ENCODE measurements at places on chromosomes 13 and 19.

DNA sequence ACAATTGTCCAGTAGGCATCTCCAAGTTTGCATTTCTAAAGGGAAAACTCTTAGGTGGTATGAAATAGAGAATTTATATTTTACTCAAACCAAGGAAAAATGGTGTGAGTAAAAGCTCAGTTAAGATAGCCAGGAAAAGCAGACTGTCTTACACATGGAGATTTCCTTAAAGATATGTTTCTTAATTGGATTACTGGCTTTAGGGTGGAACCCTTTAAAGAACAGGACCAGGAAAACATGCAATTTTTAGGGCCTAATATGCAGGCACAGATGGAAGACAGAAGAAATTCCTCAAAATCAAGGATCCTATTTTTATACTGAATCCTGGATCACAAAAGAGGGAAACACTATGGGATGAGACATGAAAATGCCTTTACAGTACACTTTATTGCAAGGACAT is 100.3 kb upstream of the PCDH17 start:
- DNase-seq, result no peak

DNA sequence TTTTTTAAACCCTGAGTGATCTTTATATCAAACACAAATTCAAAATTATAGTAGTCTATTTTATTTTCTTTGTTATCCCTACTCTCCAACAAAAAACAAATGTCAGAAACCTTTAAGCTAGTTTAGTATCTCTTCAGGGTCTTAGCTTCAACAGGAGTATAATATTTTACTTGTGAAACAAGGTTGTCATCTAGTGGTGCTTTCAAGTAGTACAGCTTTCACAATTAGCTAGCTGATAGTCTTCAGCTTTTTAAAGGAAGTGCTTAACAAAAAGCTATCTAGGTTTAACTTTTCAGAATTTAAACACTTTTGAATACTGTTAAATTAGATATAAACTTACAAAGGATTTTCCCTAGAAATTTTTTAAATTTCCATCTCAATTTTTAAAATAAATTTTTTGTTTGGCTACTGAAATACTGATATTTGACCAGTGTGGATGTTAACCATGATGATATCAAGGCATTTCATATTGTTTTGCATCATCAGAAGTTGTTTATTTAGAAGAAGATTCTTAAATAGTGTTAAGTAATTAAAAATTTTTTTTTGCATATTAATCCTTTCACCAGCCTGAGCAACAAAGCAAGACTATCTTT is 34.2 kb downstream of the TDRD3 start:
- DNase-seq, result no peak

DNA sequence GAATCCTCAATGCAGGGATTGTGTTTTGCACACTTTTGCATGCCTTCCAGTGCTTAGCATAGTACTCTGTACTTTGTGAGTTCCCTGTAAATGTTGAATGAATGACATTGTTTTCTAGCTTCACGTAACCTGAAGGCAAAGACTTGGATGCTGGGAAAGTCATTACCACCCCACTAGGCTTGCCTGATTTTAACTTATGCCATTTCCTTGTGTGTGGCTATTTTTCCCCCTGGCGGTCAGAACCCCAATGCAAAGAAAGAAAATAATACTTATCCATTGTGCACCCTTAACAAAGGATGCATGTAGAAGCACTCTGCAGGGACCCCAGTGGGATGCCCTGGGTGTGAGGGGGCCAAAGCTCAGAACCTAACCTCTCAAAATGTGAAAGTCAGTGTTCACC is 1.2 kb upstream of the ENOX1 start:
- DNase-seq, result no peak

GRCh38 chr19:8697671-8698432 is 743 bp downstream of the ACTL9 start:
- DNase-seq, result no peak

DNA sequence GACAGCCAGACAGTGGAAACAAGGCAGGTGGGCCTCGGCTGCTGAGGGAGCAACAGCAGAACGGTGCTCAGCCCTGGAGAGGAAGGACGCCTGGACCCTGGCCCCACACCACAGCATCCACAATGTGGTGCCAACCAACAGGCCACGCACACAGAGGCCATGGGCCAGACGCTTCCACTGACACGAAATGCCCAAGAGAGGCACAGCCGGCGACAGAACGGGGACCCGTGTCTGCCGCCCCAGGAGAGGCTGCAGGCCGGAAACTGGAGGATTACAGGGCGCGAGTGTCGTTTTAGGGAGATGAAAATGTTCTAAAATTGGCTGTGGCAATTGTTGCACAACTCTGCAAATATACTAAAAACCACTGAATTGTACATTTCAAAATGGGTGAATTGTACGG is 69.7 kb downstream of the RASA3 start:
- no peak for DNase-seq

- no peak for DNase-seq
Measured at GRCh38 chr19:615619-616018, 17.7 kb downstream of the POLRMT start.

- DNase-seq, result no peak
Measured at GRCh38 chr19:41455936-41456335, 13.0 kb downstream of the ERICH4 start.

GRCh38 chr19:21463449-21464105 is 41.8 kb upstream of the ZNF429 start:
- DNase-seq, result no peak

DNA sequence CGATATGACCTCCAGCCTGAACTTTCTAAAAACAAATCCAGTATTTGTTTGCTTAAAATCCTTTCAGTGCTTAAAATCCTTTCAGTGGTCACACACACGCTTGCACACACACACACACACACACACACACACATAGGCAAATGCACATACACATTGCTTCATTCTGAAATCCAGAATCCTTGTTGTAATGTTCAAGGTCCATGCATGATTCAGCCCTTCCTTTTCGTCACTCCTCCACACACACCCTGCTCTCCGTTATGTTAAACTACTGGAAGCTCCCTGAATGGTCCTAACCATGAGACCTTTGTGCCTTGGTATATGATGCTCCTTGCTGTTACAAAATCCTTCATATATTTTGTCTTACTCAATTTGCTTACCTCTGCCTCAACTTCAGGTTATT is 44.9 kb downstream of the SERTM1 start:
- no peak for DNase-seq

- DNase-seq, result no peak
Measured at GRCh38 chr13:96746886-96747285, 247.4 kb downstream of the OXGR1 start.

GRCh38 chr19:28619816-28620429 is 593.0 kb downstream of the UQCRFS1 start:
- no peak for DNase-seq

DNA sequence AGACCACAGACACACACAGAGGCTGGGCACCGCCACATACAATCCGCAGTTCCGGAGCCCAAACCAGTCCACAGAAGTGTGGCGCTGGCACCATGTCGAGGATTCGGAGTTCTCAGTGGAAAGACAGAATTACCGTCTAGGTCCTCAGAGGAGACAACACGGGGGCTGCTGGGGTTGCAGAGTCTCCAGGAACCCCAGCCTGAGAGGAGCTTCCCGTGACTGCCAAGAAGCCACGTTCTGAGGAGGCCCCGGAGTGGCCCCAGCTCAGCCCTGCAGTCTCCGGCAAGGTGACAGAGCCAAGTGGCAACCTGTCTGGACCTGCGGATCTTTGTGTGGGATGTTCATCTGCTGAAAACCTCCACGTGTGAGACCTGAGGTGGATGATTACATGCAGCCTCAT is 7.3 kb upstream of the ADPRHL1 start:
- no peak for DNase-seq

DNA sequence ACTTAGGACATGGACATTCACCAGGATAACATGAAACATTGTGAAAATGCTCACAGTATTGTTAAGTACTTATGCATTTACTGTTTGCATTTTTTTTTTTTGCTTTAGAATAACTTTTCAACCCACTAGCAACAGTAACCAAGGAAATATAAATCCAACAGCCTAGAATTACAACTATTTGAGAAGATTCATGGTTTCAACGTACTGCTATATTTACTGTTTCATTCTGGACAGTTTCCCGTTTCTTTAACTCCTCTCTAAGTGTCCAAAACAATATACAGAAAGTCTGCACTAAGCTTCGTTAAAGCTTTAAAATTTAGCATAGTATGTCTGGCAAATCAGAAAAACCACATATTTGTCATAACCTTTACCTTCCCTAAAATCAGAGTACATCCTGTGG is 2.7 kb downstream of the SMAD9 start:
- DNase-seq, result no peak

GRCh38 chr19:12946092-12946721 is 545 bp downstream of the RAD23A start:
- no peak for DNase-seq

DNA sequence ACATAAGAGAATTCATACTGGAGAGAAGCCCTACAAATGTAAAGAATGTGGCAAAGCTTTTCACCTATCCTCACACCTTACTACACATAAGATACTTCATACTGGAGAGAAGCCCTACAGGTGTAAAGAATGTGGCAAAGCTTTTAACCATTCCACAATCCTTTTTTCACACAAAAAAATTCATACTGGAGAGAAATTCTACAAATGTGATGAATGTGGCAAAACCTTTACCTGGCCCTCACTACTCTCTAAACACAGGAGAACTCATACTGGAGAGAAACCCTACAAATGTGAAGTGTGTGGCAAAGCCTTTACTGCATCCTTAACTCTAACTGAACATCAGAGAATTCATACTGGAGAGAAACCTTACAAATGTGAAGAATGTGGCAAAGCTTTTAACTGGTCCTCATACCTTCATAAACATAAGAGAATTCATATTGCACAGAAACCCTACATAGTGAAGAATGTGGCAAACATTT is 14.0 kb upstream of the ZNF506 start:
- DNase-seq, result no peak

- no peak for DNase-seq
Measured at GRCh38 chr13:98220271-98220791, 43.3 kb upstream of the RNF113B start.

DNA sequence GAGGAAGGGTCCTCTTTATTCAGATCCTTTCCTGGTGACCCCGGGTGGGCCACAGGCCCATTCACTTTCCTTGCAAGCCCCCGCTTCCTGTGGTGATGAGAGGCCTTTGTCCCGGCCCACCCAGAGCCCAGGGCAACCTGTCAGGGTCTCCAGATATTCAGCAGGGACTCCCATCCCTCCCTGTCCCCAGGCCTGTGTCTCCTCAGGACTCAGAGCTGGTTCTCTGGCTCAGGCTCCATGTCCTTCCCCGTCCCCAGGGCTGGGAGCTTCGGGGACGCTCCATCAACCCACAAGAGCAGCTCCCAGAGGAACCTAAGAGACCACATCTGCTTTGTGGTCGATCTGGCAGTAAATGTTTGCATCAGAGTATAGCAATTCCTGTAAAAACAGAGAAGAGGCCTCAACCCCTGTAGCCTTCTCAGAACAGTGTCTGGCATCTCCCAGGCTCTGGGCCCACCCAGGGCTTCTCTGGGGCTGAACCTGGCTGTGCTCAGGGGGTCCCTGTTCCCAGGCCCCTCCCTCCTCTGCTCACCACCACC is 7.8 kb downstream of the CEACAM4 start:
- DNase-seq, result no peak

GRCh38 chr13:21971662-21972621 is 301.1 kb downstream of the FGF9 start:
- DNase-seq, result no peak

DNA sequence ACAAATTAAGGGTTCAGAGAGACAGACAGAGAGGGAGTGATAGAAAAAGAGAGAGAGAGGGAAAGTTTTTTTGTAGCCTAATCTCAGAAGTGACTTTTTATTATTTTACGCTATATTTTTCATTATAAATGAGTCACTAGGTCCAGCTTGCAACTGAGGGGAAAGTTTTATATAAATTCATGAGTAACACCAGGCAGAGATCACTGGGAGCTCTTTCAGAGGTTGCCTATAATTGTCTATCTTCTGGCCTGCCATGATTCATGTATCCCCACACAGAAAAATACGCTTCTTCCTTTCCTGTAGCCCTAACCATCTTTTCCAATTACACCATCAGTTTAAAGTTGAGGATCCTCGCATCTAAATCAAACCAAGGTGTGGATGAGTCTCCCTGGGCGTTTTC is 467.9 kb downstream of the SLITRK1 start:
- DNase-seq, result no peak

- no peak for DNase-seq
Measured at GRCh38 chr13:86324191-86324590, 525.0 kb upstream of the SLITRK6 start.

GRCh38 chr13:38947054-38947453 is 43.6 kb downstream of the STOML3 start:
- no peak for DNase-seq

DNA sequence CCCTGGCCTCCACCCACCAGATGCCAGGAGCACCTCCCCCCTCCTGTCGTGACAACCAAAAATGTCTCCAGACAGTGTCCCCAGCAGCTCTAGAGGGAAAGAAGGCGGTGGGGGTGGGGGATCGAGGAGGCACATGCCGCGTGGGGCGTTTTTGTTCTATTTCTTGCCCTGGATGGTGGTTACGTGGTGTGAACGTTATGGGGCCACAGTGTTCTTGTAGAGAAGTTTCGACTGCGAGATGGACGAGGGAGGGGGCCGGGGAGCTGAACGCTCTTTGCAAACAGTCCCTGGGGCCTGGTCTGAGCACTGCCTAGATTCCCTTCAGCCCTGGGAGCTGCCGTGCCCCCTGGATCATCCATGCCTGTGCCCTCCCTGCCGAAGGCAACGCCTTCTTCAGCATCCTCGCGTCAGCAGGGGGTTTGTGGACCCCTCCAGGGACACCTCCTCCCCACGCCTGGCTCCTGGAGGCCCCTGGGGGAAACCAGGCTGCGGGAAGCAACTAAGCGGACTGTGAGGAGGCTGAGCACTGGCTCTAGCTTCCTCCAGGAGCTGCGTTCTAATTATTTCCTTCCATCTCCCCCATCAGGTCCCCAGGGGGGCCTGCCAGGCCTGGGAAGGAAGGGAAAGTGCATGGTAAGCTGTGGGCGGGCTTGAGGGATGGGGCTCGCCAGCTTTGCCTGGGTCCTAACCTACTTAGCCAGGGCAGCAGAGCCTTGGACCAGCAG is 131.5 kb downstream of the IER2 start:
- DNase-seq, result no peak

DNA sequence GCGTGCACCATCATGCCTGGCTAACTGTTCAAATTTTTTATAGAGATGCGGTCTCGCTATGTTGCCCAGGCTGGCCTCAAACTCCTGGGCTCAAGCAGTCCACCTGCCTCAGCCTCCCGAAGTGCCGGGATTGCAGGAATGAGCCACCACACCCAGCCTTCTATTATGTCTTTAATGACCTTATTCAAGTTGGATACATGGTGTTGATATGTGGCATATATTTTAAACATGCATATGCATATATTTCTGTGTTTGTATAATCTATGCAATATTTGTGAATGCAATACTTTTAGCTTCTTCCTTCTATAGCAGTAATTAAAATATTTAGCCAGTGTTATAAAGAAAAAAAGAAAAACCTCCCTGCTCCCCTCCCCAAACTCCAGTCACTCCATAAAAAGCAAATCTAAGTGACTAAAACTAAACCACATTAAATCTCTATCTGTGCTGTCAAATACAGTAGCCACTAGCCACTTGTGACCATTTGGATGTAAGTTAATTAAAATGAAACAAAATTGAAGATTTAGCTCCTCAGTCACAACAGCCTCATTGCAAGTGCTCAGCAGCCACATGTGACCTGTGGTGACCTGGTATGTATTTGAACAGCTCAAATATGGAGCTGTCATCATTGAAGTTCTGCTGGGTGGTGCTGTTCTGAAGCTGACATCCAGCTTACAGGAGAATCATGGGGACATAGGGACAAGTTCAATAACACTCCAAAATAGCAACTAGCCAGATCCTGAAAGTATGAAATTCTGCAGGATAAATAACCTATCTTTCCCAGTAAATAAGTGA is 27.4 kb downstream of the FCGBP start:
- no peak for DNase-seq

GRCh38 chr19:1290703-1291651 is 5.3 kb downstream of the EFNA2 start:
- DNase-seq, result no peak
